ENCODE measurements at places on chromosomes 7 and 10.

DNA sequence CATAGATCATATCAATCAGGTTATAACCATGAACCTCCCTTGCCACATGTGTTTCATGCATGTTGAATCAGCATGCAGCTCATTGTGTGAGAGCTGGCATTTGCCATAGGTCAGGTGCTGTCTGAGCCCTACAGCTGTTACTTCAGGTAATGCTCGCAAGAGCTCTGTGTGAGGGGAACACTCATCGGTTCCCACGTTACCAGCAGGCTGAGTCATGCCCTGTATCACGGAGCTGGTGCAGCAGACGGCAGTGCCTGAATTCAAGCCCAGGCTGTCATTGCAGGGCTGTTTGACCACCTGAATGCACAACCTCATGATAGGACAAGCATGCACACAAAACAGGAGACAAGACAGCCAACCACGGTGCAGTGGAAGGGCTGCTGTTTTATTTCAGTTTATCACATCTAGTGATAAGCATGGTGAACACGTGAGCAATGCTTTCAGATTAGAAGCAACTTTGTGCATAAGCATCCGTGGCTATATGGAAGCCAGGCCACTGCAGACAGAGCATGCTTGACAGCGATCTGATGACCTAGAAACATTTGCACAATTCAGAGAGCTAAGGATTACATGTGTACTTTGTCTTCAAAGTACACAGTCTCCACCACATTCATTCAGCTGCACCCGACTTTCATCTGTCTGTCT is 56.4 kb upstream of the PFKP start:
- DNase-seq, result no peak

DNA sequence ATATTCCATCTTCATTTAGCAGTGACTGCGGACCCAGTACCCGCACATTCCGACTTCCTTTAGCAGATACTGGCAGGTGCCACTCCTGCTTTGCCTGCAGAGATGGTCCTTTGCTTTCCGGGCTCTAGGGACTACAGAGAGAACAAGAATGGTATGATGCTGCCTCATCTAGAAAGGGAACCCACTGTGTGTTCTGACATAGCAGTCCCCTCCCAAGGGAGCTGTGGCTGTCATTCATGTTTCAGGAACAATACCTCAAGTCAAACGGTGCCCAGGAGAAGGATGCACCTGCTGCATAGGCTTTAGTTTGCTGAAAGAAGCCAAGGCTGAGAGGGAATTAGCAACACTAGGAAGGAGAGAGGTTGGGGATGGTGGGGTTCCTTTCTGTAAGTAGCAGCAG is 15.9 kb upstream of the TMEM72 start:
- no peak for DNase-seq

- DNase-seq, result no peak
Observed at GRCh38 chr10:62748386-62748785, 56.1 kb upstream of the ADO start.

DNA sequence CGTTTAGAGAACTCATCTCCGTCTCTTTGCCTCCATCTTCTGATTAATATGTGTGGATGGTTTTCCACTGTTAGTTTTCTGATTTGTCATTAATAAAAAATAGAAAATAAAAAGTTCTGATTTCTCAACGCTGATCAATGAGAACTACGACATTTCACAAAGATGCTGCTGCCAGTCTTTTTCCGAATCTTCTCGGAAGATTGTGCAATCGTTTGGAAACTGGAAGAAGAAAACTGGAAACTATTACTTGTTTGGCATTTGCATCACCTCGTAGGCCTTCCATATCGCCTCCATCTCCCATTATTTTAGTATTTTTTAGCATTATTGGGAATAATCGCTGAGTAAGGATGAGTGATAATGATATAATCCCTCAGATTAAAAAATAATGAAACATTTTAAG is 123.2 kb upstream of the KLF6 start:
- DNase-seq, result no peak

DNA sequence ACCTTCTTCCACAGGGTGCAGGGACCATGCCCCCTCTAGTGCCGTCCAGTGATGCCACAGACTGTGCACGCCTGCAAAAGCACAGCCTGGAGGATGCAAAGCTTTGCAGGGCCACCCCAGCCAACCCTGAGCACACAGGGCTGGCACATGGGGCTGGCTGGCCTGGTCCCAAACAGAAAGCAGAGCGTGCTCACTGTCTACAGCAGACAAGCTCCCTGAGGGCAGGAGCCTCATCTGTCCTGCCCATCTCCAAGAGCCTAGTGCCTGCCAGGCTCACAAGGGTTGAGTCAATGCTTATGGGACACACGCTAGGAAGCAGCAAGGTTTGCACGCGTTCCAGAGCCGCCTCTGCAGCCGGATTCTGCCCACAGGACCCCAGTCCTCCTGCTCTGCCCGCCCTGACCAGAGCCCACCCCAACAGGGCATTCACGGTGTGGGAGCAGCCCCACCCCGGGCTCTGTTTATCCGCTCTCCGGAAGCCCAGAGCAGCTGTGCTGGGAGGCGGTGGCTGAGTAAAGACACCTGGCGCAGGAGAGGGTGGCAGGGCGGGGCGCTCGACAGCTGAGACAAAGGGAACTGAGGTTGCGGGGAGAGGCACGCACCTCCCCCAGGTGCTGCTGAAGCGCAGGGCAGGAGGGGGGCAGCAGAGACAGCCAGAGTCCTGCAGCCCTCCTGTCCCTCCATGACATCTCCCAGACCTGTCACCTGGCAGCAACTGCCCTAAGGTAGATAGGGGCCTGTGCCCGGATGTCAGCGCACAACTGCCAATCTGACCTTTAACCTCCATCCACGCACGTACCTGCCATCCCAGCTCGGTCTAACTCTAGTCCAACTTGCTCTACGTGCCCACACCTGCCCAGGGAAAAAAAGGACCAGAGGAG is 4.3 kb downstream of the KCNH2 start:
- DNase-seq, result no peak

GRCh38 chr7:13541326-13541725 is 448.1 kb downstream of the ETV1 start:
- no peak for DNase-seq

- peak; percentile 31 for DNase-seq
Observed at GRCh38 chr10:89369156-89370105, 8.4 kb upstream of the IFIT1B start.

DNA sequence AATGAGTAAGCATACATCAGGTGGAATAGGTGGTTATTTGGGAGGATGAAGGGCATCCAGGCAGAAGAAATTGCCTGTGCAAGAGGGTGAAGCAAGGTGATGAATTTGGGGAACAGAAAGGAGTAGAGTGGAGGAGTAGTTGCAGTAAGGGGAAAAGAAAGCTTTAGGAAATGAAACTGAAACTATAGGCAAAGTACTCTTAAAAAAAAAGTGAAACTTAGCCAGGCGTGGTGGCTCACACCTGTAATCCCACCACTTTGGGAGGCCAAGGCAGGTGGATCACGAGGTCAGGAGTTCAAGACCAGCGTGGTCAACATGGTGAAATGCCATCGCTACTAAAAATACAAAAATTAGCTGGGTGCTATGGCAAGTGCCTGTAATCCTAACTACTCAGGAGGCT is 17.6 kb downstream of the NUP205 start:
- DNase-seq, result no peak
